CD4-positive, alpha-beta T cell treated with Interferon gamma for 1 hour (primary cell): ENCODE measurements at places on chromosomes 13 and 19.

DNA sequence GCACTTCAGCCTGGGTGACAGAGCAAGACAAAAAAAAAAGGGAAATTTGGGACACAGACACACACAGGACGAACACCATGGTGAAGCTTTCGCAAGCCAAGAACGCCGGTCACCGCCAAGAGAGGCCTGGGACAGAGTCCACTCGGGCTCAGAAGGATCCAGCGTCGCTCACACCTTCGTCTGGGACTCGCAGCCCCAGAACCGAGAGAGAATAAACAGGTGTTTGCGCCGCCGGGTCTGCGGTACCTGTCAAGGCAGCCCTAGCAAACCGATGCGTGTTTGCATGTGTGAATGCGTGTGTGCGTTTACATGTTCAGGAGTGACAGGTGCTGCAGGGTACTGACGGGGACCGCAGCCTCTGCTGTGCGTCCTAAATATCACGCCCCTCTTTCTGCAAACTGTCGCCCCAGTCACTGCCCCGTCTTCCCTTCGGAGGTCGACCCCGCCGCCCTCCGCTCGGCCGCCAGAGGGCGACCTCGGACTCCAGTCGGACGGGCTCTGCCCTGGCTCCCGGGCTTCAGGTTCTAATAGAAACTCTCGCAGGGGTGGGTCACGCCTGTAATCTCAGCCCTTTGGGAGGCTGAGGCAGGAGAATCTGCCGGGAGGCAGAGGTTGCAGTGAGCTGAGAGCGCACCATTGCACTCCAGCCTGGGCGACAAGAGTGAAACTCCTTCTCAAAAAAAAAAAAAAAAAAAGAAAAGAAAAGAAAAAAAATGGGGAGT, 11.8 kb upstream of the CSNK1G2 start:
- DNase-seq = peak; percentile 81

- DNase-seq = no peak
These were observed 181.4 kb downstream of the KLF5 start for GRCh38 chr13:73240193-73240592.

GRCh38 chr13:91659256-91660075, 261.0 kb downstream of the GPC5 start:
- DNase-seq = no peak

DNA sequence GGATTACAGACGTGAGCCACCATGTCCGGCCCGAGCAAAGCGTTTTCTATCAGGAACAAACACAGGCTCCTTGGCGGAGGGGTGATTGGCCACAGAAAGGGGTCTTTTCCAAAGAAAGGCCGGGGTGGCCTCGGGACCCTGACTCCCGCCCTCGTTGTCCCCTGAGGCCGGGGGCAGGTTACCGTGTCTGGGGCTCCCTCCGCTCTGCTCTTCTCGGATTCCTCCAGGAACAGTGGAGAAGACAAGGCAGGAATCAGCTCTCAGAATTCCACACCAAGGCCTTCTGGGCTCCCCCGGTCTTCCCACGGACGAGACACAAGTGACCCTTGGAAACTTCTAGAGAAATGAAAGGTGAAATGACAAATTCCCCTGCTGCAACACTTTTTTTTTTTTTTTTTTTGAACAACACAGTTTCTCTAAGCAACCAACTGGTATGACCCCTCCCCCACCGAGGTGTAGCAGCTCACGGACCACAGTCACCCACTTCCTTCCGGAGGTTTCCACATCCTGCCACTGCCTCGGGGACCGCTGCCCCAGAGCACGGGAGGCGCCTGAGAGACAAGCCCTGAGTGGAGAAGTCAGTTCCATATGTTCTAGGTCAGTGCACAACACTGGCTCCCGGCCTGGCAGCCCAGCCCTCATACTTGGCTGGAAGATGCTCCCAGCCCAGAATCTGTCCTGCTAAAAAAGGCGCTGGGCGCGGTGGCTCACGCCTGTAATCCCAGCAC, 11.0 kb downstream of the MOB3A start:
- DNase-seq = peak; percentile 97

DNA sequence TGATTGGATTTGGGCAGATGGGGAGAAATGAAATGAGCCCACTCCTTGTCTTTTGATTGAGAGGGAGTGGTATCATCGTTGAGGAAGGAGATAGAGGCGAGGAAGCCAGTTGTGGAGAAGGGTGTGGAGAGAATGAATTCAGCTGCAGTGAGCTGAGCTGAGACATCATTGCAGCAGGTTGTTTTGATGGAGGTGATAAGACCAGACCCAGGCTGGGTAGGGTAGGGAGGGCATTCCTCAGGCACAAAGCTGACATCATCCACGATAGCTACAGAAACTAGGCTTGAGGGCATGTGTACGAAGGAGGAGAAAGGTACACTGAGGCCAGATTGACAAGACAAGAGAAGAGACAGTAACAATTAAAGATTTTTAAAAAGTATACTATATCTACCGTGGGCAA, 1500.9 kb upstream of the SLC10A2 start:
- no peak for DNase-seq

- DNase-seq = no peak
These were observed 39.3 kb downstream of the TGDS start for GRCh38 chr13:94556621-94557020.

DNA sequence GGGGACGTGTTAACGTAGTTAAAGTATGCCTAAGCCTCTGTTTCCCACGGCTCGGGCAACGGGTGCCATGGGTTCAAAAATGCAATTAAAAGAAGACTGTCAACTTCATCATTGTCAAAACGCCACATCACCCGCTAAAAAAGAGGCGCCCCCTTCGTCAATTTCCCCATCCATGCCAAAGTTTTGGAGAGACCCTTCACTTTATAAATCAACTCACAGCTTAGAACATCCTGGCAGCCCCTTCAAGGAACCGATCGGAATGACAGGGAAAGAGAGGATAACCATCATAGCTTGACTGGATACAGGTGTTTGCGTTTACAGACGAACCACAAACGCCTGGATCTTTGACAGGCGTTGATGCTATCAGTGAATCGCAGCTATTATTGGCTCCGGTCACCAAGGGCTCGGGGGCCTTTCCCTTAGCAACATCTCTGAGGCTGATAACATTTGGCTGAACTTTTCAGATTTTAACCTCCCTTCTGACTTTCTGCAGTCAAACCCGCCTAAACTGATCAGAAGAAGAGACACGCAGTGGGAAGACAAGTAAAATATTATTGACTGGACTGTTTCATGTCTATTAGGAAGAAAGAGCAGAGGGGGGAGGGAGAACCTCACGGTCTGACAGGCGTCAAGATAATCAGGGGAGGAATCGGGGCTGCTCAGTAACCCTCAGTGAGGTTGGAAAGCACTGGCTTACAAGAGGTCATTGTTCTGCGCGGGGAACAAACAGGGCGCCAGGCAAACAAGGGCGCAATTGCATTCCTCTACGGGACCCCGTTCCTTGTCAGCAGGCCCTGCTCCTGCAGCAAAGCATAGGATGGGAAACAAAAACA, 322.5 kb upstream of the ZNF507 start:
- DNase-seq = no peak

DNA sequence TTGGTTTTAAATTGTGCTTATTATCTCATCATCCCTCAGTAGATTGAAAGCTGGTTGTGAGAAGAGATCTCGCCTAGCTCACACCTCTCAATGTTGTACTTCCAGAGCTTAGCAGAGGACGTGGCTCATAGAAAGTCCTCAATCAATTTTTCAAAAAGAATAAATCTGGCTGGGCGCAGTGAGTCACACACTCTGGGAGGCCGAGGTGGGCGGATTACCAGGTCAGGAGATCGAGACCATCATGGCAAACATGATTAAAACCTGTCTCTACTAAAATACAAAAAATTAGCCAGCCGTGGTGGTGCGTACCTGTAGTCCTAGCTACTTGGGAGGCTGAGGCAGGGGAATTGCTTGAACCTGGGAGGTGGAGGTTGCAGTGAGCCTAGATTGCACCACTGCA, 4.7 kb upstream of the ASF1B start:
- DNase-seq = no peak

GRCh38 chr13:83221813-83222241, 660.4 kb downstream of the SLITRK1 start:
- no peak for DNase-seq

- DNase-seq = no peak
These were observed 260.8 kb upstream of the TSHZ3 start for GRCh38 chr19:31610018-31610417.

DNA sequence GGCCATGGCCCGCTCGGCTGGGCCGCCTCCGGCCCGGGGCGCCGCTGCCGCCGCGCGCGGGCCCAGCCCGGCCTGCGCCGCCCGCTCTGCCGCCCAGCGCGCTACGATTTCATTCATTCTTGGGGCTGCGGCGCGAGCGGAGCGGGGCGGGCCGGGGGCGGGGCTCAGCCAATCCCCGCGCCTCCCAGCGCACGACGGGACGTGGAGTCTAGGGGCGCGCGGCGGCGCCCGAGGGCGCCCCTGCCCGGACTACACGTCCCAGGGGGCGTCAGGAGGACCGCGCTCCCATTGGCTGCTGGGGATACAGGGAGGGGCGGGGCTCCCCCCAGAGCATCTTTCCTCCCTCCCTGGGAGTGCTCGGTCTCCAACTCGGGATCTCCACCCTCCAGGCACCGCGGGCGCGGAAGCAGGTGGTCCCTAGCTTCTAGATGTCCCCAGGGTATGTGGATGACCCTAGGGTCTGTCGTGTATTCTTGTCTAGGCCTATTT, 5.6 kb upstream of the DPF1 start:
- peak; percentile 70 for DNase-seq

- no peak for DNase-seq
These were observed 575 bp downstream of the CARM1 start for GRCh38 chr19:10871711-10872545.

- no peak for DNase-seq
These were observed 33.6 kb upstream of the FNDC3A start for GRCh38 chr13:48942131-48942530.

GRCh38 chr13:97019236-97019635, 25.0 kb upstream of the OXGR1 start:
- DNase-seq = no peak

DNA sequence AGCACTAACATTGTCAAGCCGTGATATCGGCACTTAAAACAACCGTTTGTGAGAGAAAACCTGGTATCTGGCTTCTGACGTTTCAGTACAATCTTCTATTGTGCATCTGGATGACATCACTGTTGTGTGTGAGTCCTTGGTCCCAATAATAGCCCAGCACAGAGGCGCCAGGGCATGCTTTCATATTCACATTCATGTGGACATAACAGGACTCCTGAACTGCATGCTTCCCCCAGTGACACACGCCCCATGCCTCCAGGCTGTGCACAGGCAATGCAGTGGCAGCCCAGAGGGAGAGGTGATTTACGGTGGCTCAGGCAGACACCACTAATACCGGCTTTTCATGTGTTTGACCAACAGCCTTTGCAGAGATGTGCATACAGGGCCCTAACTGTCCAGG, 58.1 kb downstream of the MRPL57 start:
- DNase-seq = no peak

GRCh38 chr13:99944606-99945005, 27.0 kb downstream of the ZIC5 start:
- DNase-seq = no peak

GRCh38 chr13:110682746-110683145, 23.2 kb downstream of the CARS2 start:
- no peak for DNase-seq

- no peak for DNase-seq
These were observed 173.0 kb downstream of the TEX29 start for GRCh38 chr13:111493468-111493867.
